ENCODE measurements at places on chromosomes 11 and 22. TPM values are rescaled to one million over a fixed set of nuclear protein-coding genes. Genes with fewer than 3 reads are reported as not detected.
A peak's percentile ranks its signal among the peaks of the same experiment; 100 is the strongest.

GRCh38 chr11:68753300-68753699 lies 2.0 kb upstream of the TESMIN start:
- DNase-seq, result no peak

DNA sequence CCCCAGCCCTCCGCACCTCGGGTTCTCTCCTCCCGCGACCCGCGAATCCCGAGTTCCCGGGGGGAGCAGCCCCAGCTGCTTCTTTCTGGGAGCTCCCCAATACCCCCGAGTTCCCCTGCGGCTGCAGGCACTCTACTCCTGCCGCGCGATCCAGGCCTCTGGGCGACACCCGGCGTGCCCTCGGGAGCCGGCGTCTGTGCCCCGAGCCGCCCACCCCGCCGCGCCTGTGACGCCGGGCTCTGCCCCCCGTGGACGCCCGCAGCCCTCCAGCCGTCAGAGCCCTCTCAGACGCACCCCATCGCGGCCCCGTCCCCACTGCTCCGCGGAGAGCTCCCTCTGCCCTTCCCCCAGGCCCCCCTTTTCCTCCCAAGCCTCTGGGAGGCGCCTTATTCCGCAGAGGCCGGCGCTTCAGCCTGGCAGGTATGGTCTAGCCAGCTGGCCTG lies 422 bp downstream of the GLB1L2 start:
- DNase-seq, result peak; percentile 46

DNA sequence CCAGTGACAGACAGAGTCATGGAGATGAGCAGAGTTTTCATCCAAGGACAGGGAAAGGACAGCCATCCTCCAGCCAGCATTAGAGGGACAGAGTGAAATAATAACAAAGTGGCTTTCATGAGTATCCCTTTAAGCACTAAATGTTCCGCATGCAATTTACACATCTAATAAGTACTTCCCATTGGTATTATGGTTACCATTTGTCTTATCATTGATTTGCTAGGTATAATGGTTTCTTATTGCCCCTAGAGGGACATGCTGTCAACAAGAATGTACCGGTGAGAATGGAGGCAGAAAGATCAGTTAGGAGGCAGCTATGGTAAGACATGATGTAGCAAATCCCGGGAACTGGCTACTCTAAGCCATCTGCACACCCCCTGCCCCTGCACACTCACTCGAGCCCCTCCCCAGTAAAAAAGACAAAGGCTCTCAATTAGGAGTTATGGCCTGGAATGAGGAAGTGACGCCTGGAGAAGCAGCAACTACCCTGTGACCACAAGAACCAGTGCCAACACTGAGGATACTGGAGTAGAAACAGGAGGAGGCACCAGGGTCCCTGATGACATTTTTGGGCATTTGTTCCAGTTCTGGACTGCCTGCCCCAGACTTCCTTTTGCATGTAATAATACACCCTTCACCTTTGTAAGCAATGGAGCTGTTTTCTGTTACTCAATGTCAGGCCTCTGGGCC lies 30.2 kb upstream of the HMGXB4 start:
- DNase-seq, result no peak

- DNase-seq, result no peak
These were observed at the start of gene PDGFB for GRCh38 chr22:39244496-39245129. PDGFB (minus strand) TSS chr22:39244982; CDS start chr22:39243963, 1,019 bp downstream.

DNA sequence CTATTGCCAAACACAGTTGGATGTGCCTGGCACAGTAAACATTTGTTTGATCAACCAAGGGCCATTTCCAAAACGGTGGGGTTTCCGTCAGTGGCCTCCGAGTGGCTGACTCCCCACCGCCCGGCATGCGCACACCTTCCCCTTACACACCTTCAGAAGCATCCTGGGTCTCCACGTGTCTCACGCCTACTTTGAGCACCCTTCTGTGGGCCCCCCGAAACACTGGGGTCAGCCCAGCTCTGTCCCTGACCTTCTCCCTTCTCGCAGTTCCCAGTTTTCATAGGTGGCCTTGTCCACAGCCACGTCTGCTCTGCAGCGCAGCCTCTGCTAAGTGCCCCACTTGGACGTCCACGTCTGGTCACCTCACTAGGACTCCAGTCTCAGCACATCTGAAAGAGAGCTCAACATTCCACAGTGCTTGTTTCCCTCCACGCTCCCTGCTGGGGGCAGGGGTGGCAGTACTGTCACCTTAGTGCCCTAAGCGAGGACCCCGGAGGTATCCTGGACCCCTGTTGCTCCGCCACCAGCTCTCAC lies 13.2 kb upstream of the SHANK2 start:
- DNase-seq, result no peak

DNA sequence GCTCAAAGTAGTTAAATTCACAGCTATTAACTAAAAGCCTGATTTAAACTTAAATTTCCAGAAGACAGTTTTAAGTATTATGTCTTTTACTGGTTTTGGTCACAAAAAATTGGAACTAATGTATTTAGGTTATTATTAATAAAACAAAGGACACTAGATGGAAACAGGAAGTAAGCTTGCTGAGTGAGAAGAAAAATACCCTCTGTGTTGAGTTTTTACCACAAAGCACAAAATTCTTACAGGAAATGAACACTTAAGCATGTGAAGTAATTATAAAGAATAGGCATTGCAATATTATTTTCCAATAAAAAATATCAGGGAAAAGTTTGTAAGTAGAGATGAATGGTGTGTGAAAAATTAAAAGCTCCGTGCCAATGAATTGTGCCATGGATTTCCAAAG lies 46.3 kb downstream of the PIK3C2A start:
- DNase-seq, result no peak

GRCh38 chr22:30282616-30283046 lies 6.7 kb downstream of the CASTOR1 start:
- no peak for DNase-seq

ISX gene
- not detected for total RNA-seq

- no peak for DNase-seq
These were observed 94.2 kb upstream of the FAT3 start for GRCh38 chr11:92130421-92130831.

MCAM gene
- 9.9 TPM for total RNA-seq

DNA sequence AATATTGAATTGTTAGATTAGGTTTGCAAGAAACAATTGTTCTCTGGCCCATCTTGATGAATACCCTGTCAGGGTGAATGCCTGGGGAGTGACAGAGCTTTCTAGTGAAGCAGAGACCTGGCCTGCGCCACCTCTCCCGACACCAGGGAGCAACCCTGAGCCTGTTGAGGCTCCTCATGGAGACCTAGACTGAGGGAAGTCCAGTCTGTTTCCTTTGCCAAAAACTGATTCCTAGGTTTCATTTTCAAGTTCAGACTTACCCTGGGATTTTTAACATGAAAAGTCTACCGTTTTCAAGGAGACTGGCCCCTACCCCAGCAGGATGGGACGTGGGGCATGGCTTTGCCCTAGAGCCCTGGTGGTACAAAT lies 173.7 kb upstream of the SORL1-AS1 start:
- DNase-seq, result no peak

GRCh38 chr11:70733327-70734325 lies 335.3 kb downstream of the CTTN start:
- no peak for DNase-seq

PRR33 gene
- 0.20 TPM for total RNA-seq

DNA sequence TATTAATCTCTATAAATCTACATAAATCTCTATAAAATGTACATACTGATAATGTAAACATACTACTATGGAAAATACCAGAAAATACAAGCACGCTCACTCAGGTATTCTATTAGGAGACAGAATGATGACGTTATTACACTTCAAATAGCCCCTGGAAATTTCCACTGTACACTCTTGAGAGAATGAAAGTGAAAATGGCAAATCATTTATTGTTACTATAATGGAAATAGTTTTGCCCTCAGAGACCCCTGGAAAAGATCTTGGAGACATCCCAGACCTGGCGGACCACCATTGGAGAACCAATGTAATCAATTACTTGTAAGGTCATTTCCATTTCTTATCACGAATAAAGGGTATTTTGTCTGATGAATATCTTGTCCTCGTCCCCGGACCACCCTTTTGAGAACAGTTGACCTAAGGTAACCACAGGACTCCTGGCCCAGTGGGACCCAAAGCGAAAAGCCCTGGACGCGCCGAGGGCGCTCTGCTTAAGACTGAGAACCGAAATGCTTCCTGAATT lies 509 bp upstream of the PRRG4 start:
- no peak for DNase-seq

- no peak for DNase-seq
These were observed 39.2 kb downstream of the KDM2A start for GRCh38 chr11:67158221-67158620.

GP1BB gene
- total RNA-seq, result not detected

DNA sequence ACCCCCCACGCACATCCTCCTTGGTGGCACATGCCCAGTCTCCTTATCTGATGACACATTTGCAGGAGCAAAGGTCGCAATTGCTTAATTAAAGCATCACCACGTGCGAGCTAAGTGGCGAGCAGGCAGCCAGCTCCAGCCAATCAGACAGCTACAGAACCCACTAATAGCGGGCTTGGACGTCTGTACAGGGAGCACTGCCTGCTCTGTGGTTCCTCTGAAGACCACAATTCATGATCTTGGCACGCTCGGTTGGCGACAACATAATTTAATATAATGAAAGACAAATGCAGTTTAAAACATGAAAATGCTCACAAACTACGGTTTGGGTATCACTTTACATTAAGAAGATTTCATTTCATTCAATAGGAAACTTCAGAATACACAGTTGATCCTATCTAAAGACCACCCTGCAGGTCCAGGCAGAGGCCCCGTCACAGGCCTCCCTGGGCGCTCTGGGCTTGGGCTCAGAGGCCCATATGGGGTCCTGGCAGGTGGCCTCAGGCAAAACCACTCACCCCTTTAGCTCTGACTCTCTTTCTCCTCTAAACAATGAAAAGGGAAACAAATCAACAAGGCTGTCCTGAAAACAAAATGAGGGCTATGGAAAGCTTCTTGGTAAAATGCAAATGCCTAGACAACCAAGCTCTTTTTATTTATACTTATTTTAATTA lies 10.4 kb downstream of the PACSIN2 start:
- peak; percentile 22 for DNase-seq

GRCh38 chr11:1106387-1106786 lies 31.7 kb downstream of the MUC2 start:
- no peak for DNase-seq
